ENCODE measurements at places on chromosomes 16 and 17.

- DNase-seq: no peak
Measured at GRCh38 chr17:74595037-74595750, 3.1 kb upstream of the CD300LD start.

DNA sequence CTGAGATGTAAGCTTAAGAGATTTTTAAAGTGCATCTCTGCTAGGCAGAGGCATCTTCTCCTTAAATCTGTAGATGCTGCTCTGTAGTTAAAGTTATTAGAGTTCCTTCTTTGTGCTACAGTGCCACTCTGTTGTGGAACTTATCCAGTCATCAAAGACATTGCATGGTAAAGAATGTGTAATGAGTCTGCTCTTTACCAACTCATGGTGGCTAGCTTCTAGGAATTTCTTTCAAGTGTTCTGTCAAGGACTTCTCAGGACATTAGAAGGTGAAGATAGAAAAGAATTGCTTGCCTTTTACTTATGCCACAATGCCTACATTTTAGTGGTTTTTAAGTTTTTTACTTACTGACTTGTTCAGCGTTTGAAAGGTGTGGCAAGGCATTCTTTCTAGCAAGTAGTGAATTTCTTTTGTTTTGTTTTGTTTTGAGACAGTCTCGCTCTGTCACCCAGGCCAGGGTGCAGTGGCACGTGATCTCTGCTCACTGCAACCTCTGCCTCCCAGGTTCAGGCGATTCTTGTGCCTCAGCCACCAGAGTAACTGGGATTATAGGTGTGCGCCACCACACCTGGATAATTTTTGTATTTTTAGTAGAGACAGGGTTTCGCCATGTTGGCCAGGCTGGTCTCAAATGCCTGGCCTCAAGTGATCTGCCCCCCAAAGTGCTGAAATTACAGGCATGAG is 20.3 kb upstream of the ARL2BP start:
- DNase-seq: no peak

GRCh38 chr17:9809409-9809808 is 12.5 kb downstream of the GSG1L2 start:
- DNase-seq: no peak

DNA sequence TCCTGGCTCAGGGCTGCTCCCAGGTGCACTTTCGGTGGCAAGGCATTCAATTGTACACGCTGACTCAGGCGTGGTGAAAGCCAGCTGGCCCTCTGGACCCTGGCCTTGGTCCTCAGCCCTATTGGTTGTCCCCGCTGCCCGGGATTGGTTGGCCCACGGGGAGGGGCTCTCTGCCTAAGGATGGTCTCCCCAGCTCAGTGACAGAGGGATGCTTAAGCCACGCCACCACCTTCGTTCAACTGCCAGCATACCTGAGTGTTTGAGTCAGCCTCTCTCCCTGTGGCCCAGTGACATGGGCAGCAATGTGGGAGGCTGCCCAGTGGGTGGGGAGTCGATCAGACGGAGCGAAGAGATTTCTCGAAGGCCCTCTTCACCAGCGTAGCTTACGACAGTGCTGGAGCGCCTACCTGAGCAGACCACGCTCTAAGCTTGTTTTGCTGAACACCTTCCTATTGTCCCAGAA is 30.3 kb downstream of the IRF8 start:
- DNase-seq: no peak

- no peak for DNase-seq
Measured at GRCh38 chr17:76689859-76690258, 20.9 kb downstream of the MXRA7 start.

DNA sequence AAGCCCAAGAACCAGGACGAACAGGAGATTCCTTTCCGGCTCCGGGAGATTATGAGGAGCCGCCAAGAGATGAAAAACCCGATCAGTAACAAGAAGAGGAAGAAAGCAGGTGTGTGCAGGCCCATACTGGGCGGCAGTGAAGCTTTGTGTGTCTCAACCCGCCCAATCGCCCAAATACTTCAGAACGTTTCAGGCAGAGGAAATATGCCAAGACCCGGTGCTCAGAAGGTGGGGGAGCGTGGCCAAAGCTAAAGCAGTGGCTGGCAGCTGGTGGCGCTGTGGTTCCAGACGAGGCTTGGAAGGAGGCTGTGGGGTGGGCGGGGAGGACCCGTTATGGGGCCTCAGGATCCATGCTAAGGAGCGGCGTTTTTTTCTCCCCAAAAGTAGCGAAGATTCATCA is 1.2 kb downstream of the CCDC137 start:
- no peak for DNase-seq
